IgD-negative memory B cell (primary cell): ENCODE measurements at places on chromosomes 7 and 10. TPM values are rescaled to one million over a fixed set of nuclear protein-coding genes. Genes with fewer than 3 reads are reported as not detected.

Gene TEX47
- not detected for polyA plus RNA-seq

Gene HOXA1
- polyA plus RNA-seq = 0.24 TPM

Gene CDNF
- polyA plus RNA-seq = 1.1 TPM

Gene XRCC2
- 0.43 TPM for polyA plus RNA-seq

Gene ELAPOR2
- polyA plus RNA-seq = 4.2 TPM

Gene POM121C
- 34.0 TPM for polyA plus RNA-seq

Gene CDK1
- polyA plus RNA-seq = 0.46 TPM

Gene MOGAT3
- polyA plus RNA-seq = not detected
